ENCODE measurements at places on chromosomes 6 and 20. TPM values are rescaled to one million over a fixed set of nuclear protein-coding genes. Genes with fewer than 3 reads are reported as not detected.

The SYNJ2 gene
- 70.0 TPM for total RNA-seq

The MYL9 gene
- 107 TPM for total RNA-seq

The UST gene
- total RNA-seq = 0.15 TPM

GRCh38 chr6:3894590-3895311 lies 45.6 kb downstream of the FAM50B start:
- H3K27me3 ChIP-seq = no peaks in the 10 kb centered on the region
- no peak overlapping the region for H3K4me3 ChIP-seq
- no peaks in the 10 kb centered on the region for H3K36me3 ChIP-seq
- no peak for DNase-seq
- H3K4me1 ChIP-seq = no peaks in the 10 kb centered on the region

- H3K36me3 ChIP-seq = no peaks in the 10 kb centered on the region
- no peak for DNase-seq
- H3K4me3 ChIP-seq = no peak overlapping the region
- peaks cover 3% of the 10 kb centered on the region for H3K27me3 ChIP-seq
Measured at GRCh38 chr6:109864050-109864449, 114.1 kb upstream of the GPR6 start.

- no peak overlapping the region for H3K4me3 ChIP-seq
- no peaks in the 10 kb centered on the region for H3K27me3 ChIP-seq
- H3K36me3 ChIP-seq = no peaks in the 10 kb centered on the region
- H3K4me1 ChIP-seq = peaks cover 6% of the 10 kb centered on the region
- H3K27ac ChIP-seq = no peak overlapping the region
Measured at GRCh38 chr6:159654483-159655098, 38.5 kb downstream of the SOD2 start.

- H3K27me3 ChIP-seq = no peaks in the 10 kb centered on the region
- no peaks in the 10 kb centered on the region for H3K4me1 ChIP-seq
- peaks cover 3% of the 10 kb centered on the region for H3K36me3 ChIP-seq
- DNase-seq = no peak
- no peak overlapping the region for H3K27ac ChIP-seq
- no peak overlapping the region for H3K4me3 ChIP-seq
Measured at GRCh38 chr6:44452725-44453124, 65.2 kb downstream of the CDC5L start.

DNA sequence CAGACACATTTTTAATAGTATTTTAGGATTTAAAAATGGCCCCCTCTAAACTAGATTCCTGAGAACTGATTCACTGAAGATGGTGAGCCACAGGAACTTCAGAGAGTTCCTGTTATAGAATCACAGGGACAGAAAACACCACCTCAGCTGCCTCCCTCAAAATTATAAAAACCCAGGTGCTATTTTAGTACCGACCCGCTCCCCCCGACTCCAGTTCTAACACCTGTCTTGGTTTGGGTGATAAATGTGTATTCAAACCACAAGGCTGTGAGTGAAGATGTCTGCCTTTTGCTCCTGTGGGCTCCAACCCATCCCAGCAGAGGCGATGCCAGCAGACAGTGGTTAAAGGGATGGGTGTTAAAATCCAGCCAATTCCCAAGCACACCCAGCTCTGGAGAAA lies 127.4 kb upstream of the LY86 start:
- DNase-seq = no peak
- no peak overlapping the region for H3K4me3 ChIP-seq
- H3K27ac ChIP-seq = no peak overlapping the region
- H3K4me1 ChIP-seq = no peaks in the 10 kb centered on the region

- no peak overlapping the region for H3K4me3 ChIP-seq
- H3K27me3 ChIP-seq = peaks cover 2% of the 10 kb centered on the region
- H3K27ac ChIP-seq = no peak overlapping the region
Measured at GRCh38 chr20:24489193-24489592, 19.8 kb downstream of the SYNDIG1 start.
